Activated CD8-positive, alpha-beta T cell treated with anti-CD3 and anti-CD28 coated beads, Interleukin-2, amount 10 ng/mL, durations not matched to agents 7 days and 5 days (primary cell): ENCODE measurements at places on chromosomes 2 and 18. TPM values are rescaled to one million over a fixed set of nuclear protein-coding genes. Genes with fewer than 3 reads are reported as not detected.
A peak's percentile ranks its signal among the peaks of the same experiment; 100 is the strongest.

Gene SERPINB11
- not detected for total RNA-seq

Gene ZNF2
- total RNA-seq, result 5.0 TPM

Gene RAB27B
- total RNA-seq, result 2.0 TPM

Gene MC5R
- total RNA-seq, result not detected

Gene COL4A4
- total RNA-seq, result not detected

Gene CCDC141
- 17.0 TPM for total RNA-seq

Gene REG1B
- total RNA-seq, result not detected

Gene CFAP65
- total RNA-seq, result not detected

Gene GALNT14
- not detected for total RNA-seq

Gene STAT4
- 157 TPM for total RNA-seq

Gene C2orf72
- 0.16 TPM for total RNA-seq

DNA sequence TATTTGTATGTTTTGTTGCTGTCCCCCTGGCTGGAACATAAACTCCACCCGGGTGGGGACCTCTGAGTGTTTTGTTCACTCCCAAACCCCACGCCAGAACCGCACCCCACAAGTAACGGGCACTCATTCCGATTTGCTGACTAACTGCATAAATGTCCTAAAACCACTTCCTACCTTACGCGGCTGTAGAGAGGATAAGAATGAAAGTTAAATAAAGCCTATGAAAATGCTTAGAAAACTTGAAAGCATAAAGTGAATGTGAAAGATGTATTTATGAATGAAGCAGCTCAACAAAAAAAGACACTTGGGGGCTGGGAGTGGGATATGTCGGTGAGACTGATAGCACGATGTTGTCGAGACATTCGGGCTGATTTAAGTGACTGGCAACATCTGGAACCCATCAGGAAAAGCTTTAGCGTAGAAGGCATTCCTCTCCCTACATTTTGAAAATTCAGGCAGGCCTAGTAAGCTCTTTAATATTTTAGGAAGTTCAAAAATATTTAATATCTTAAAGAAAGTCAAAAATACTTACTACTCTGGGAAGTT lies 206.7 kb downstream of the SH3RF3 start:
- H3K27ac ChIP-seq, result peak overlapping the region; percentile 73
- peaks cover 49% of the 10 kb centered on the region for H3K4me1 ChIP-seq
- peaks cover 2% of the 10 kb centered on the region for H3K27me3 ChIP-seq
- H3K4me3 ChIP-seq, result peak overlapping the region; percentile 47
- no peaks in the 10 kb centered on the region for H3K36me3 ChIP-seq

DNA sequence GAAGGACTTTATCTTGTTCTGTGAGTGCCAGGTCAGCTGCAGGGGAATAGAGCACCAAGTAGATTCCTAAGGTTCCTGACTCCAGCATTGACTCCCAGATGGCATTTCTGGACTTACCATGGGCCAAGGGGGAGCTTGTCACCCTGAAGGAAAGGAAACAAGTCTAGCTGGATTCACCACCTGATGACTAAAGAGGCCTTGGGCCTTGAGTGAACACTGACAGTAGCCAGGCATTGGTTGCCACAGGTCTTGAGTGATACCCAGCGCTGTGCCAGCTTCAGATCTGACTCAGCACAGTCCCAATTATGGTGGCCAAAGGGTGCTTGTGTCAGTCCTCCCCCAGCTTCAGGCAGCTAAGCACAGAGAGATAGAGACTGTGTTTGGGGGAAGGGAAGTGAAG lies 40.1 kb upstream of the CAPN13 start:
- peaks cover 4% of the 10 kb centered on the region for H3K27me3 ChIP-seq
- H3K36me3 ChIP-seq, result no peaks in the 10 kb centered on the region
- no peaks in the 10 kb centered on the region for H3K4me1 ChIP-seq
- no peak overlapping the region for H3K27ac ChIP-seq

DNA sequence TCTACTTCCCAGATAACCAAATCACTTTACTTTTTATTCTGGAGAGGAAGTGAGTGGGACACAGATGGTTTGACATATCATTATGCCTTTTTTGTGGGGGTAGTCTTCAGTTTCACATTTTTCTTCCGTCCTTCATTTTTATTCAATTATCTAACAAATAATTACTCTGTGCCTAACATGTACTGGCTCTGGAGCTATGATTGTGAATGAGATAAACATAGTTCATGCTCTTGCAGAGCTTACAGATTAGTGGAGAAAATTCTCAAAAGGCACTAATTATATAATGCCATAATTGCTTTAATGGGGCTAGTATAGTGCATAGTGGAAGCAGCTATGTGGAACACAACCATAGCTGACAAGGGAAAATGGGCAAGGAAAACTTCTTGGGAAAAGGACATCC lies 303.6 kb upstream of the TFPI start:
- H3K27ac ChIP-seq, result no peak overlapping the region
- no peaks in the 10 kb centered on the region for H3K27me3 ChIP-seq
- DNase-seq, result no peak
- no peak overlapping the region for H3K4me3 ChIP-seq

- H3K36me3 ChIP-seq, result no peaks in the 10 kb centered on the region
- no peak for DNase-seq
- no peak overlapping the region for H3K4me3 ChIP-seq
- H3K4me1 ChIP-seq, result no peaks in the 10 kb centered on the region
- no peak overlapping the region for H3K27ac ChIP-seq
- peaks cover 5% of the 10 kb centered on the region for H3K27me3 ChIP-seq
Measured at GRCh38 chr2:41934329-41934958, 113.4 kb upstream of the PKDCC start.

DNA sequence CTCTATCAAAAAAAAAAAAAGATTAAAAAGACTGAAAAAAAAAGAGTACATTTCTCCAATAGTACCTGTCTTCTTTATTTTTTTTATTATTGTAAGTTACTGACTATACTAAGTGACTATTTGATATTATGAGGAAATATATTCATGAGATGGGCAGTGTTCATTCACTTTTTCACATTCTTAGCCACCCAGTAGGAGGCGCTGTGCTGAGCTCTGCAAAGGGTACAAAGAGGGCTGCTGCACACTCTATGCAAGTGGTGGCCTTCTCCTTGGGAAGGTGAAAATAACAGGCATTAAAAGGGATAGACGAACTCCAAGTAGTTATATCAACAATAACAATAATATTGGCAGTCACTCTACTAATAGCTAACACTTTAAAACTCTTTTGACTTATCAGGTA lies 1034.9 kb upstream of the FANCL start:
- no peak for DNase-seq
- no peak overlapping the region for H3K27ac ChIP-seq
- H3K36me3 ChIP-seq, result no peaks in the 10 kb centered on the region
- H3K4me1 ChIP-seq, result no peaks in the 10 kb centered on the region

GRCh38 chr2:44009136-44009735 lies 13.4 kb upstream of the LRPPRC start:
- H3K4me3 ChIP-seq, result no peak overlapping the region
- no peak for DNase-seq
- no peaks in the 10 kb centered on the region for H3K36me3 ChIP-seq

DNA sequence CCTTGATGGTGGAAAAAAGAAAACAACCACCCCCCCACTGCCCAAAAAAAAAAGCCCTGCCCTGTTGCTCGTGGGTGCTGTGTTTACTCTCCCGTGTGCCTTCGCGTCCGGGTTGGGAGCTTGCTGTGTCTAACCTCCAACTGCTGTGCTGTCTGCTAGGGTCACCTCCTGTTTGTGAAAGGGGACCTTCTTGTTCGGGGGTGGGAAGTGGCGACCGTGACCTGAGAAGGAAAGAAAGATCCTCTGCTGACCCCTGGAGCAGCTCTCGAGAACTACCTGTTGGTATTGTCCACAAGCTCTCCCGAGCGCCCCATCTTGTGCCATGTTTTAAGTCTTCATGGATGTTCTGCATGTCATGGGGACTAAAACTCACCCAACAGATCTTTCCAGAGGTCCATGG lies 28.0 kb downstream of the MAL start:
- peaks cover 78% of the 10 kb centered on the region for H3K4me1 ChIP-seq
- H3K27ac ChIP-seq, result peak overlapping the region; percentile 61
- no peak for DNase-seq
- H3K36me3 ChIP-seq, result peaks cover 70% of the 10 kb centered on the region
- no peaks in the 10 kb centered on the region for H3K27me3 ChIP-seq
- no peak overlapping the region for H3K4me3 ChIP-seq

GRCh38 chr2:144548532-144549191 lies 28.7 kb upstream of the ZEB2 start:
- peak; percentile 44 for DNase-seq
- no peak overlapping the region for H3K4me3 ChIP-seq
- H3K36me3 ChIP-seq, result no peaks in the 10 kb centered on the region
- H3K4me1 ChIP-seq, result peaks cover 10% of the 10 kb centered on the region
- H3K27ac ChIP-seq, result no peak overlapping the region

DNA sequence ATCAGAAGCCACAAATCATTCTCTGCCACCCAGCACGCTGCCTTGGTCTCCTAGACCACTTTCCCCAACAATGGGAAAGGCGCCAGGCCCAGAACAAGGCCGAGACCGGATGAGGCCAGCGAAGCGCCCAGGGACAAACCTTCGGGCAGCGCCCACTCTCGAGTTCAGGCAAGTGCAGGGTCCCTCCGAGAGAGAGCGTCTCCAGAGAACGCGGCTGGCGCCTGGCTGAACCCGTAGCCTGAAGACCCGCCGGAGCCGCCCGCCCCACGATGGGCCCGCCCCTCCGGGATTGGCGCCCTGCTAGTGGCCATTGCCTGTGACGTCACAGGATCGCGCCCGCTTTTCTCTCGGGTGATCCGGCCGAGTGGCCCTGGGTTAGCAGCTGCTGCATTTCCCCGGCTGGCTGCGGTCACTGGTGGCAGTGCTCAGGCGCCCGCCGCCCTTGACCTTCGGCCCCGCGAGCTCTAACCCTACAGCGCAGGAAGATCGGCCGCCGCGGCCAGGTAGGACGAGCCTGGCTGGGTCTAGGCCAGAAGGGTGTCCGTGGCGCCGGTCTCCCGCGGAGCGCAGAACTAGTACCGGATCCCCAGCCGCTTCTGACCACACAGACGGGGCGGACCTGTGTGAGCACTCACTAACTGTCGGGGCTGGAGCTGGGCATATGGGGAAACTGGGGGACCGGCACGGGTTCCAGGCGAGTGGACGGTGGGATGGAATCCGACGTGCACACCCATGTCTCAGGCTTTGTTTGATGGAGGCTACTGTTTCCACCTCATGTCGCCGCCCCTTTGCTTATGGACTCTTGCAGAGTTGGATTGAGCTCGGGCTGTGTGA lies at the start of gene FAHD2A:
Gene FAHD2A (plus strand): TSS at position 339 of the 834 bp plus-strand sequence. CDS start 2,851 bp downstream, outside the sequence.
- H3K4me1 ChIP-seq, result peaks cover 20% of the 10 kb centered on the region
- DNase-seq, result peak; percentile 97
- no peaks in the 10 kb centered on the region for H3K27me3 ChIP-seq
- H3K4me3 ChIP-seq, result peak within 1 kb of the TSS; percentile 99

DNA sequence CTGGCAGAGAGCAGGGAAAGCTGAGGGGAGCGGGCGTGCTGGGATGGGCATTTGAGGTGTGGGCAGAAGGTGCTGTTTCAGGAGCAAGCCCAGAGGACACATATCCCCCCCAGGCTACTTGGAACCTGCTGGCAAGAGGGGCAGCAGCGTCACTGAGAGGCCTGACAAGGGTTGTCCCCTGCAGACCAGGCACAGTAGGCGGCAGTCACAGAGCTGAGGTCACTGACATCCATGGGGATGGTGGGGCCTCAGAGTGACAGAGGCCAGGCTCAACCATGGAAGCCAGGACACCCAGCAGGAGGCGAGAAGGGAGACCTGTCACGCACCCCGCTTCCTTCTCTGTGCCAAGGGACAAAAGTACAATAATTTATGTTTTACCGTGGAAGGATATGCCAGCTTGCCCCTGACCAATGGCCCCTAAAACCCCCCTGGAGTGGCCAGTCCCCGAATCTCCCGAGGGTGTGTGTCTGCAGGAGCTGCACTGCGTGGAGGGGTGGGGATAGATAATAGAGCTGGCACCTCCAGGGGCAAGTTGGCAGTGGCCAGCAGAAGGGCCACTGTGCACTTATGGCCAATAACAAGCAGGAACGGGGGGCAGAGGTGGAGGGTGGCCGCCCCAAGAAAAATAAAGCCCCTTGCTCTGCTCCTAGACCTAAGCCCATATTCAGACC lies 86.3 kb upstream of the SLC66A3 start:
- no peaks in the 10 kb centered on the region for H3K36me3 ChIP-seq
- H3K4me3 ChIP-seq, result no peak overlapping the region
- H3K4me1 ChIP-seq, result no peaks in the 10 kb centered on the region
- no peak overlapping the region for H3K27ac ChIP-seq

DNA sequence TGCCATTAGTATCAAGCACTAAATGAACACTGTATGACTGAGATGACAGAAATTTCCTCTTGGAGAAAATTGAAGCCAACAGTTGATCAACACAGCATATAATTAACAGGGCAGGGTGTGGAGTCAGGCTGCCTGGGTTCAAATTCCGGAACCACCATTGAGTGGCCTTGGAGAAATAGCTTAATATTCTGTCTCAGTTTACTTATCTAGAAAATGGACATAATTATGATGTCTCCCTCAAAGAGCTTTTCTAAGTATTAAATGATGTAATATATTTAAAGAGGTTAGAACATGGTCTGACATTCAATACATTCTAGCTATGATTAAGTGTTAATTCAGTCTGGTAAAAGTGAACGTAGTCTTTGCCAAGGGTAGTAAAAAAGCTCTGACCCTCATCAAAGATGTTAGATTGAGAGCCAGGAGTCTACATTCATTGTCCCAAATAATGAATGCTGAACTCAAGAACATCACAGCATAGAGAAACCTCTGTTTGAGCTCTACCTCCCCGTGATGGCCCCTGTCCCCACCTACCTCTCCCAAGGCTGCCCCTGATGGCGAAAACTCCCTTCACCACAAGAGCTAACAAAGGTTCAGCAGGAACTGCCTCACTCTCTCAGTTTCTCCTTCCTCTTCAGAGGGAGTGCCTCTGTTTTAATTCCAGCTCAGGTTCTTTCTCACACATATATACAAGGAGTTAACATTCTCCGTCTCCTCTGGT lies 2.7 kb upstream of the VWA3B start:
- no peaks in the 10 kb centered on the region for H3K36me3 ChIP-seq
- H3K4me1 ChIP-seq, result peaks cover 45% of the 10 kb centered on the region
- no peak overlapping the region for H3K27ac ChIP-seq
- no peak overlapping the region for H3K4me3 ChIP-seq

DNA sequence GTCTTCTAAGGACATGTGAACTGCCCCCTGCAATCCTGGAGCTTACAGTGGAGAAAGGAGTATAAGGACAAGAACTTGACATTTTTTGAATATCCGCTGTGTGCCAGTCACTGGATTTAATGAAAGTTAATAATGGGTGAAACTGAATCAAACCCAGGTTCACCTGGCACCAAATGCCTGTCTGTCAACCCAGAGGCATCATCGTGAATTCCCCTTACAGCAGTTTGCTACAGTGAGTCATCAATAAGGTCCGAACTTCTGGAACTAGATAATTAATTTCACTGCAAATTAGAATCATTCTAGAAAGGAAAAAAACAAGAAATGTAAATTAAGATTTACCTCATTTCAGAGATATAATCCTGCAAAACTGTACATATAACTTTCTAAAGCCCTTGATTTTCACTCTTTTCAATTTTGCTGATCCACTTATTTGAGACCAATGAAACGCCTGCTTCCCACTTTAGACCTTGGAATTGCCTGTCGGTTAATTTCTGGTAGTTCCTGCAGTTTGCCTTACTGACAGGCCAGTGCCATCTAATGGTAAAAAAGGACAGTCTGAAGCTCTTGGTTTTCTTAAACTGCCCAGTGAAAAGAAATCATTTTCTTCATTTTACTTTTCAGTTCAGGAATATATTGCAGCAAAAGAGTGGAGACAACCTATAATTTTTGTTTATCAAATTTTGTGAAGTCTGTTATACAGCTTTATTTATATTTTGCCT lies 8.2 kb downstream of the DSG2 start:
- DNase-seq, result no peak
- no peaks in the 10 kb centered on the region for H3K4me1 ChIP-seq
- no peaks in the 10 kb centered on the region for H3K36me3 ChIP-seq
- H3K27me3 ChIP-seq, result peaks cover 3% of the 10 kb centered on the region
- no peak overlapping the region for H3K27ac ChIP-seq

GRCh38 chr2:70477441-70477844 lies 76.2 kb downstream of the TGFA start:
- H3K4me3 ChIP-seq, result no peak overlapping the region
- H3K4me1 ChIP-seq, result peaks cover 27% of the 10 kb centered on the region
- H3K36me3 ChIP-seq, result no peaks in the 10 kb centered on the region
- H3K27ac ChIP-seq, result no peak overlapping the region
